ENCODE measurements at places on chromosomes 11 and 22. TPM values are rescaled to one million over a fixed set of nuclear protein-coding genes. Genes with fewer than 3 reads are reported as not detected.

DNA sequence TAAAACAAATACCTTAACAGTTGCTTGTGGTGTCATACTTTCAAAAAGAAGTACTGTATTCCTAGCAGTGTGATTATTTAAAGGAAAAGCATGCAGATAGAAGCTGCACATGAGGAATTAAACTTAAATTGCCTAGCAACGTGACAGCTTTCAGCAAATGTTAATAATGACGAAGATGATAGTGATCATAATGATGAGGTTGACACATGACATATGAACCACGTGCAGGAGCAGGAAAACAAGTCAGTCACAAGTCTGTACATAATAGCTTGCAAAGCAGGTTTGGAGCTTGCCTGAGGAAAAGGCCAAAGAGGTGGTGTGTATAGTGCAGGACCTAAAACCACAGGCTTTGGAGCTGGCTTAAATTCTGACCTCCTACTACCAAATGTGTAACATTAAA is 30.6 kb upstream of the PIK3C2A start:
- DNase-seq: no peak
- no peaks in the 10 kb centered on the region for H3K4me1 ChIP-seq
- H3K27ac ChIP-seq: no peak overlapping the region
- H3K27me3 ChIP-seq: no peaks in the 10 kb centered on the region
- H3K4me3 ChIP-seq: no peak overlapping the region
- H3K36me3 ChIP-seq: no peaks in the 10 kb centered on the region

- H3K27ac ChIP-seq: no peak overlapping the region
- no peaks in the 10 kb centered on the region for H3K36me3 ChIP-seq
- H3K4me3 ChIP-seq: no peak overlapping the region
- no peaks in the 10 kb centered on the region for H3K27me3 ChIP-seq
Measured at GRCh38 chr11:61375761-61376108, 13.6 kb downstream of the TMEM138 start.

DNA sequence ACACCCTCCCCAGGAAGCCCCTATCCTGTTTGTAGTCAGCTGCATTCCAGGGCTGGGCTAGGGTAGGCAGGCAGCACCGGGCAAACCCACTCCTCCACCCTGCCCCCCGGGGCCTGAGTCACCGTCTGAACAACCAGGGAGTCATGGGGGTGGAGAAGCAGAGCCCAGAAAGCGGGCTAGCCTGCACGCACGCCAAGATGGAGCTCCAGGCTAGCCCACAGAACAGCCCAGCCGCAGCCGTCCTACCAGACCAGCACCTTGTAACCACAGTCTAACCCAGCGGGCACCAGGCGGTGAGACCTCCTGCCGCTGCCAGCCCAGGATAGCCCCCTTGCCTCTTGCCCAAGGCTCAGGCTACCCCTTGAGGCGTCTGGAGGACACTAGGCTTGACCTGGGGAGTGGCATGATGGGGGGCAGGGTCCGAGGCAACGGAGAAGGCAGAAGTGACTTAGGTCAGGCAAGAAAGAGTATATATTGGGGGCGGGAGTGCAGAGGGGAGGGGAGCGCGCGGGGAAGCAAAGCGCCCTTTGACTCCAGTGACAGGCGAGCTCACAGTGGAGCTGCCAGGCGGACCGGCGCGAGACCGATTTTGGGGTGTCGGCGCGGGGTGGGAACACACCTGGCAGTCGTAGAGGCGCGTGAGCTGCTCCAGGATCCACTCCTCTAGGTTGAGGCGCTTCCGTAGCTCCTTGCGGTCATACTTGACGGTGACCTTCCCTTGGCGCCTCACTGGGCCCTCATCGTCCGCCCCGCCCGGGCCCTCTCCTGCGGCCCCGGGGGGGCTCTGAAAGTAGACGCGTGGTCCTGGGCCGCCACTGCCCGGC is 734 bp downstream of the PPP1R14B start:
- no peaks in the 10 kb centered on the region for H3K4me1 ChIP-seq
- peak overlapping the region; percentile 68 for H3K4me3 ChIP-seq
- no peaks in the 10 kb centered on the region for H3K36me3 ChIP-seq
- no peaks in the 10 kb centered on the region for H3K27me3 ChIP-seq
- peak; percentile 96 for DNase-seq
- peak overlapping the region; percentile 12 for H3K27ac ChIP-seq

- H3K36me3 ChIP-seq: no peaks in the 10 kb centered on the region
- peaks cover 2% of the 10 kb centered on the region for H3K4me1 ChIP-seq
- peak overlapping the region; percentile 6 for H3K27ac ChIP-seq
Measured at GRCh38 chr11:86675017-86675416, 2.6 kb upstream of the ME3 start.

Gene MIOX
- not detected for total RNA-seq

DNA sequence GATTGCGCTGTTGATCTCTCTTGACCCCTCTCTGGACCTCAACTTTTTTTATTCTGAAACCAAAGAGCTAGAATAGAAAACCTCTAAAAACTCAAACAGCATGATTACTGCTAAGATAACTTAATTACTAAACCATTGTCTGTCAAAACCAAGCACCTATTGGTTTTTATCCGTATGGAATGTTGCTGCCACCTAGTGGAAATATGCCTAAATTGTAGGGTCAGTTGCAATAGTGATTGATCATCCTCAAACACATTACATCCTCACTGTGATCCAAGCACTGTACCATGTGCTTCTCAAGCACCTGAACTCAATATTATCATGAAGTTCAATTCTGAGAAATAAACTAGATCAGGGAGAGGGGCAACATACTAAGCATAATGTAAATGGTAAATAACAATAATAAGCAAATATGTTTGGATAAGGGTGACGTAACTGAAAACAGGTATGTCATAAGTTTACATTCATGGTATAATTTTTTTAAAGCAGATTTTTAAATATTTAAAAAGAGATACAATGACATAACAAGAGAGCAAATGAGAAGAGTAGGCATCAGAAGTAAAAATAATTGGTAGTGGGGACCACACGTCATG is 3.8 kb upstream of the OR5A2 start:
- H3K4me3 ChIP-seq: no peak overlapping the region
- H3K27ac ChIP-seq: no peak overlapping the region
- no peak for DNase-seq
- no peaks in the 10 kb centered on the region for H3K4me1 ChIP-seq
- H3K27me3 ChIP-seq: peaks cover 2% of the 10 kb centered on the region
- H3K36me3 ChIP-seq: no peaks in the 10 kb centered on the region

DNA sequence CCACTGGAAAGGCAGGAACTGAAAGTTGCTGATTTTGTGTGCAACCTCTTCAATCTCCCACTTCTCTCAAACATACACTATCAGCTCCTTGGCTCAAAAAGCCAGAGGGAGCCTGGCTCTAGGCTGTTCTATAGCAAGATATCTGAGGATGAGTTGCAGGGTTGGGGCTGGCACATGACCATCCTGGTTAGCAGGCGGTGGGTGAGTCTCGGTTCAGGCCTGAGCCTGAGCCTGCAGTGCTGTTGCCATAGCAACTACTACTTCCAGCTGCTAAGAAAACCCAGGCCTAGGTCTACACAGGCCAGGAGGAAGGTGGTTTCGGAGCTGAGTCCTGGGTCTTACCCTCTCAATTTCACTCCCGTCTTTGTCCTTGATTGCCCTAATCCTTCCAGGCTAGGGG is 39.0 kb downstream of the CWC15 start:
- no peak for DNase-seq
- no peaks in the 10 kb centered on the region for H3K36me3 ChIP-seq

GRCh38 chr11:1372660-1373059 is 17.1 kb upstream of the BRSK2 start:
- H3K4me1 ChIP-seq: no peaks in the 10 kb centered on the region
- H3K4me3 ChIP-seq: no peak overlapping the region
- H3K27ac ChIP-seq: no peak overlapping the region
- no peaks in the 10 kb centered on the region for H3K27me3 ChIP-seq
- no peaks in the 10 kb centered on the region for H3K36me3 ChIP-seq

DNA sequence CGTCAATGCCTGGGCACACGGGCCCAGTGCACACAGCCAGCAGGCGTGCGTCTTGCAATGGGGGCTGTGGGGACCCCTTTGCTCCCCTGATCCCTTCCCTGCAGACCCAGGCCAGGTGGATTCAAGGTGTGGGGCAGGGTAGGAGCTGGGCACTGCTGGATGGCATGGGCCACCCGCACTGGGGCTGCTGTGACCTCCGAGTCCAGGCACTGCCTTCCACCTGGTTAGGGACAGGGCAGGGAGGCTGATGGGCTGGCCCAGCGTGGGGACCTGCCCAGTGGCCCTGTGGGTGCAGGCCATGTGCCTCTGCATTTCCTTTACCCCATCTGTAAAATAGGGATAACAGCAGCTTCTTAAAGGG is 22.9 kb downstream of the KCNQ1 start:
- no peak overlapping the region for H3K4me3 ChIP-seq
- H3K36me3 ChIP-seq: no peaks in the 10 kb centered on the region
- no peaks in the 10 kb centered on the region for H3K4me1 ChIP-seq
- no peaks in the 10 kb centered on the region for H3K27me3 ChIP-seq

GRCh38 chr11:576811-577610 is 741 bp downstream of the PHRF1 start:
- peak overlapping the region; percentile 69 for H3K4me3 ChIP-seq
- H3K4me1 ChIP-seq: no peaks in the 10 kb centered on the region
- peak overlapping the region; percentile 49 for H3K27ac ChIP-seq
- DNase-seq: no peak
- no peaks in the 10 kb centered on the region for H3K27me3 ChIP-seq

DNA sequence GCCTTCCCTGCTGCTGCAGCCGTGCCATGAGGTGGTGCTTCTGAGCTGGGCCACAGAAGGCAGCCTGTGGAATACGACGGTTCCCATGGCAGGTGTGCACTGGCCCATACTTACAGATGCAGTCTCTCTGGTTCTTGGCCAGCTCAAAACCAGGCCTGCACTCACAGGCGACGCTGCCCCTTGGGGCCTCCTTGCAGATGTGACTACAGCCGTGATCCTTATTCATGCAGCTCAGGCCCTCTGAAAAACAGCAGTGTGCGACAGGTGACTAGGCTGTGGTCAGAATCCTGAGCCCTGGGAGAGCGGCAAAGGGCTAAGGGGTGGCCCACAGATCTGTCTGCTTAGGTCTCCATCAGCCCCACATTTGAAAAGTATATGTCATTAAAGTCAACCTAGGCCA is 22.1 kb downstream of the SCUBE2 start:
- H3K27ac ChIP-seq: no peak overlapping the region
- no peaks in the 10 kb centered on the region for H3K27me3 ChIP-seq
- H3K4me3 ChIP-seq: no peak overlapping the region
- no peak for DNase-seq
- H3K36me3 ChIP-seq: peaks cover 1% of the 10 kb centered on the region

Gene PATE2
- total RNA-seq: not detected

Gene HPX
- 6.0 TPM for total RNA-seq

GRCh38 chr11:130729678-130730300 is 186.5 kb downstream of the SNX19 start:
- H3K27me3 ChIP-seq: no peaks in the 10 kb centered on the region
- H3K27ac ChIP-seq: no peak overlapping the region
- peaks cover 4% of the 10 kb centered on the region for H3K4me1 ChIP-seq
- no peak overlapping the region for H3K4me3 ChIP-seq

- H3K4me3 ChIP-seq: no peak overlapping the region
- DNase-seq: no peak
- no peaks in the 10 kb centered on the region for H3K4me1 ChIP-seq
- H3K27me3 ChIP-seq: no peaks in the 10 kb centered on the region
Measured at GRCh38 chr11:119739021-119739703, 10.2 kb upstream of the NECTIN1 start.

DNA sequence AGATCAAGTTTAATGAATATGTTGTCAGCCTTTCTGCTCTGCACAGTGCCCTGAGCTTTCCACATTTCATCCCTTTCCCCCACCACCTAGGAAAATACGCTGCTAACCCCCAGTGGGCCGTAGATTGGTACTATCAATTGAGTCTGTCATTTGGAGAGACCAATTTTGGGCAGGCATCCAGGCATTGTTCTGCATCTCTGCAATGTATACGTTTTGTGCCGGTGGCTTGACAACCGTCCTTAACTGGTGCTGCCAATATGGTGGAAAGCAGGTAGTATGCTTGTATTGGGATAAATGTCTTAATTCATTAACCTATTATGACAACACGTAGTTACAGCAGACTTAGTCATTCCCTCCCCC is 1.3 kb downstream of the ELMOD1 start:
- no peaks in the 10 kb centered on the region for H3K27me3 ChIP-seq
- DNase-seq: no peak
- no peaks in the 10 kb centered on the region for H3K4me1 ChIP-seq
- no peak overlapping the region for H3K27ac ChIP-seq
- H3K4me3 ChIP-seq: no peak overlapping the region
- H3K36me3 ChIP-seq: no peaks in the 10 kb centered on the region

Data from aorta (tissue), 5 donors.